ENCODE measurements at places on chromosomes 3 and 15.

DNA sequence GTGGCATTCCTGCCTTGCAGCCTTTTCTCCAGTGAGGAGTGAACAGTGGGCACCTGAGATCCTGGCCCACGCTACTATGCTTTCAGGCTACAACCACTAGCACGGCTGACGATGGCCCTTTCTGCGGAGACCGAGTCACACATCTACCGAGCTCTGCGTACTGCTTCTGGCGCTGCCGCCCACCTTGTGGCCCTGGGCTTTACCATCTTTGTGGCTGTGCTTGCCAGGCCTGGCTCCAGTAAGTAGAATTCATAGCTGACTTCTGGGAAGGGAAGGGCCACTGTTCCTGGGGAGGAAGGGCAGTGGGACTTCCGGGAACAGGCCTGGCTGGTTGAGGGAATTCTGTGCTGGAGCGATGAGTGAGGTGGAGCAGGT is 648 bp downstream of the CYB561D2 start:
- DNase-seq = no peak

GRCh38 chr3:113606539-113607218 is 74.3 kb downstream of the SIDT1 start:
- peak; percentile 68 for DNase-seq

GRCh38 chr3:190229632-190230424 is 92.4 kb downstream of the CLDN1 start:
- no peak for DNase-seq

- peak; percentile 66 for DNase-seq
Measured at GRCh38 chr3:51637941-51638471, 33.0 kb upstream of the TEX264 start.

DNA sequence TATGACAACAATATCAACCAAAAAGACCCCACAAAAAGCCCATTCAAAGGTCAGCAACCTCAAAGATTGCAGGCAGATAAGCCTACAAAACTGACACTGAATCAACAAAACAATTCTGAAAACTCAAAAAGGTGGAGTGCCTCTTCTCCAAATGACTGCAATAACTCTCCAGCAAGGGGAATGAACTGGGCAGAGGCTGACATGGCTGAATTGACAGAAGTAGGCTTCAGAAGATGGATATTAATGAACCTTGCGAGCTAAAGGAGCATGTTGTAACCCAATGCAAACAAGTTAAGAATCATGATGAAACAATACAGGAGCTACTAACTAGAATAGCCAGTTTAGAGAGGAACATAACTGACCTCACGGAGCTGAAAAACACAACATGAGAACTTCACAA is 20.4 kb upstream of the SLC25A38 start:
- no peak for DNase-seq

All from HAP-1 (cell line).